ENCODE measurements at places on chromosomes 11 and 22. TPM values are rescaled to one million over a fixed set of nuclear protein-coding genes. Genes with fewer than 3 reads are reported as not detected.

DNA sequence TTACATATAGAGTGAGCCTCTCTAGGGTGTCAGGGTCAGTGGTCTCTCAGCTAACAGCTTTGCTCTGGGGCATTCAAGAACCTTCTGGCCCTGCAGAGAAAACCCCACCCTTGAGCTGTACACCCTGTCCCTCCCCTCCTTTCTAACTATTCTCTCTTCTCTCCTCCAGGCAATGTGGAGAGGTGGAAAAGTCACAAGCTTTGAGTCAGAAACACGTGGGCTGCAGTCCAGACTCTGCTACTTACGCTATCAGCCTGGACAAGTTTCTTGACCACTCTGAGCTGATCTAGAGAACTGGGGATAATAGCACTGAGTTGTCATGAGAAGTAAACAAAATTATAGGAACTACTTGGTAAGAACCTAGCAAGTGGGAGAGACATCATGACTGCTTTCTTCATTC lies 10.7 kb upstream of the FAM83F start:
- no peak for DNase-seq
- no peak overlapping the region for H3K27ac ChIP-seq
- H3K4me1 ChIP-seq: peaks cover 24% of the 10 kb centered on the region
- peaks cover 7% of the 10 kb centered on the region for H3K27me3 ChIP-seq

TEX12 gene
- not detected for total RNA-seq

DNA sequence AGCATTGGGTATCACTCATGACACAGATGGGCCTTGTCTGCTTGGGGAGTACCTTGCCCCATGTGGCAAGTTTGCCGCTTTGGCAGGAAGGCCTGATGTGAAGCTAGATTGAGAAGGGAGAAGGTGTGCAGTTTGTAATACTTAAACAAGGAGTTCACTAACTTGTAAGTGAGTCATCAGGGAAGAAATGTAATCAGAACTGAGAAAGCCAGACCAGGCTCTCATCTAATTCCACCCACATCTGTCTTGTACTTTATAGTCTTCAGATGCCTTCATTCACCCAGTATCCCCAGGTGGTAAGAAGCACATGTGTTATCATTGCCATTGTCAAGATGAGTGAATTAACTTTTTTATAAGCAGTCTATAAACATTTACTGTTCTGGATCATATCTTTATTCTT lies 116.0 kb upstream of the DDI1 start:
- H3K27me3 ChIP-seq: no peaks in the 10 kb centered on the region
- H3K27ac ChIP-seq: no peak overlapping the region
- H3K4me1 ChIP-seq: no peaks in the 10 kb centered on the region
- DNase-seq: no peak
- H3K36me3 ChIP-seq: no peaks in the 10 kb centered on the region
- H3K4me3 ChIP-seq: no peak overlapping the region

TRIM68 gene
- total RNA-seq: 8.7 TPM

CCND1 gene
- total RNA-seq: 17.2 TPM

DNA sequence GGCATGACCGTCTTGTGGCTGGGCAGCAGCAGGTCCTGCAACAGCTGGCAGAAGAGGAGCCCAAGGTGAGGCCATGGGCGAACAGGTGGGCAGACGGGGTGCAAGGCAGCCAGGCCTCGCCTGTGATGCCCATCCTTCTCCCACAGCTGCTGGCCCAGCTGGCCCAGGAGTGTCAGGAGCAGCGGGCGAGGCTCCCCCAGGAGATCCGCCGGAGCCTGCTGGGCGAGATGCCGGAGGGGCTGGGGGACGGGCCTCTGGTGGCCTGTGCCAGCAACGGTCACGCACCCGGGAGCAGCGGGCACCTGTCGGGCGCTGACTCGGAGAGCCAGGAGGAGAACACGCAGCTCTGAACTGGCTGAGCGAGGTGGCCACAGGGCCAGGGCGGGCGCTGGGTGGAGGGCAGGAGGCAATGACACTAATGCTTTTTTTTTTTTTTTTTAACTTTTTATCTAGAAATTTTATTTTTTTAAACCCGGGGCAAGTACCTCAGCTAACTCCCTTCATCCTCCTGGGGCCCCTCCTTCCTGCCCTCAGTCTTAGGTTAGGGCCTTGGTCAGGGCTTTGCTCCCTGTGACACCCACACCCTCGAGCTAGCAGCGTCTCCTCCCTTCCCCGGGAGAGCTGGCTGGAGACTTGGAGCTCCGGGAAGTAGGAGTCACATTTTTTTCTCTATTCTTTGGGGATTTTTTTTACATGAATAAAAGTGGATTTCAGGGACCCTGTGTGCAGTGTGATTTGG lies 16.0 kb downstream of the PLCB3 start:
- H3K27ac ChIP-seq: peak overlapping the region; percentile 81
- H3K4me3 ChIP-seq: peak overlapping the region; percentile 35
- H3K4me1 ChIP-seq: peaks cover 26% of the 10 kb centered on the region
- no peaks in the 10 kb centered on the region for H3K27me3 ChIP-seq

OSBPL5 gene
- total RNA-seq: 3.4 TPM

GRCh38 chr11:59534676-59535075 lies 23.3 kb downstream of the OR4D9 start:
- H3K36me3 ChIP-seq: no peaks in the 10 kb centered on the region
- no peak for DNase-seq
- peaks cover 3% of the 10 kb centered on the region for H3K27me3 ChIP-seq

DNA sequence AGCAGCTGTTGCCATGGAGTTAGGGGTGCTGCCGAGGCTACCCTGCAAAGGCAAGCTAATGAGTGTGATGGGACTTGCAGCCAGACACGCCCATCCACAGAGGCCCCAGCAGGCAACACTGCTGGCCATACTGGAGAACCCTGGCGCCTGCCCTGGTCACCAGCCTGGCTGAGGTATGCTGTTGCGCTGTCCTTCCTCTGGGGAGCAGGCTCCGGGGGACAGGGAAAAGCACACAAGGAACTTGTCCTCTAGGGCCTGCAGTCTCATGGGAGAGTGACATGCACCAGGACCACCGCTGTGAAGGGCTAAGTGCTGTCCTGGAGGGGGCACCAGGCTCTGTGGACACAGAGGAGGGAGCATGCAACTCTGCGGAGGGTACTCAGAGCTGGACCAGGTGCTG lies 35.8 kb downstream of the TOM1 start:
- peaks cover 26% of the 10 kb centered on the region for H3K4me1 ChIP-seq
- H3K27ac ChIP-seq: no peak overlapping the region
- peak overlapping the region; percentile 13 for H3K4me3 ChIP-seq
- no peak for DNase-seq
- peaks cover 25% of the 10 kb centered on the region for H3K36me3 ChIP-seq
- H3K27me3 ChIP-seq: no peaks in the 10 kb centered on the region

GRCh38 chr11:128831174-128832120 lies 35.6 kb downstream of the KCNJ1 start:
- no peak overlapping the region for H3K27ac ChIP-seq
- peaks cover 22% of the 10 kb centered on the region for H3K4me1 ChIP-seq
- no peaks in the 10 kb centered on the region for H3K27me3 ChIP-seq
- H3K4me3 ChIP-seq: peak overlapping the region; percentile 53
- DNase-seq: peak; percentile 95
- no peaks in the 10 kb centered on the region for H3K36me3 ChIP-seq

DNA sequence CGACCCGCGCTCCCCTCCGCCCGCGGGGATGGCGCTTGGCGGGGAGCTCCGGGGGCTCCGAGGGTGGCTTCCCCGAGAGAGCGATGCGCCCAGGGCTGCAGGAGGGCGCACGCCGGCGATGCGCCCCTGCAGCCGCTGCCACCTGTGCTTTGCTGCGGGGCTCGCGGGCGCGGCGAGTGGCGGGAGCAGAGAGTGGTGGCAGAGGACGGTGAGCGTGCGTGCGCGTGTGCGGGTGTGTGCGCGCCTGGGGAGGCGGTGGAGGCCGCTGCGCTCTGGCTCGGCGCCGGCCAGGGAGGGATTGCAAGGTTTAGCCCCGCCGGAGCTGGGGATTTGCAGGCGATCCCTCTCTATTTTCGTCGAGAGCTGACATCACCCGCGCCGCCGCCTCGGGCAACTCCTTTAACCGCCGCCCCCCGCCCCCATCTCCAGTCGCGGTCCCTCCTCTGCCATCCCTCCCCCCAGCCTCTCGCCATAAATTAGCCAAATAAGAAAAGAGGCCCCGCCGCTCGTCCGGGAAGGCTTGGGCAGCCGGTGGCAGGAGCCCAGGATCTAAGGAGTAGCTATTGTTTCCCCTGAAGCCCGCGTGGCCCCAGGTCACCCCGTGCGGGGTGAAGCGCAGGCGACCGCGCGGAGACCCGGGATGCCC lies at the start of gene SLC1A2:
TSS of gene SLC1A2 (minus strand) at position 375 of the 646 bp plus-strand sequence. CDS start 592 bp downstream, outside the sequence.
- peaks cover 1% of the 10 kb centered on the region for H3K36me3 ChIP-seq
- peaks cover 4% of the 10 kb centered on the region for H3K4me1 ChIP-seq

DNA sequence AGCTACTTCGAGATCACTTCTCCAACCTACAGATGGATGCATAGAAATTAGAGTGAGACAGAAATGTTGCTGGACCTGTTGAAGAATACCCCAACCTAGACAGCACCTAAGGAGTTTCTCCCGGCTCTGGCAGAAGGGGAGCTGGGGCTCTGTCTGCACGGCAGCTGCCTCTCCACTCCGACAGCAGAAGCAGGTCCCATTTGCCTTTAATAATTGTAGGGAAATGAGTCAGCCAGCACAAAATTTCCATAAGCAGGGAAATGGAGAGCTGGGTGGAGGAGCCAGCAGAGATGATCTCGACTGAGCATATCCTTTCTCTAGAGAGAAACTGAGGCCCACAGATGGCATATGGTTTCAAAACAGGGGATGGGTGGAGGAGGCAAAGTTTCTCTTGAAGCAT lies 80.1 kb downstream of the EFCAB6 start:
- H3K4me3 ChIP-seq: no peak overlapping the region
- no peaks in the 10 kb centered on the region for H3K4me1 ChIP-seq

PARVA gene
- not detected for total RNA-seq

- no peak overlapping the region for H3K4me3 ChIP-seq
- H3K27ac ChIP-seq: no peak overlapping the region
- no peaks in the 10 kb centered on the region for H3K36me3 ChIP-seq
- no peak for DNase-seq
- peaks cover 4% of the 10 kb centered on the region for H3K4me1 ChIP-seq
These were observed 5.6 kb downstream of the OTOG start for GRCh38 chr11:17552392-17553248.

KCNQ1 gene
- total RNA-seq: 6.4 TPM

DNA sequence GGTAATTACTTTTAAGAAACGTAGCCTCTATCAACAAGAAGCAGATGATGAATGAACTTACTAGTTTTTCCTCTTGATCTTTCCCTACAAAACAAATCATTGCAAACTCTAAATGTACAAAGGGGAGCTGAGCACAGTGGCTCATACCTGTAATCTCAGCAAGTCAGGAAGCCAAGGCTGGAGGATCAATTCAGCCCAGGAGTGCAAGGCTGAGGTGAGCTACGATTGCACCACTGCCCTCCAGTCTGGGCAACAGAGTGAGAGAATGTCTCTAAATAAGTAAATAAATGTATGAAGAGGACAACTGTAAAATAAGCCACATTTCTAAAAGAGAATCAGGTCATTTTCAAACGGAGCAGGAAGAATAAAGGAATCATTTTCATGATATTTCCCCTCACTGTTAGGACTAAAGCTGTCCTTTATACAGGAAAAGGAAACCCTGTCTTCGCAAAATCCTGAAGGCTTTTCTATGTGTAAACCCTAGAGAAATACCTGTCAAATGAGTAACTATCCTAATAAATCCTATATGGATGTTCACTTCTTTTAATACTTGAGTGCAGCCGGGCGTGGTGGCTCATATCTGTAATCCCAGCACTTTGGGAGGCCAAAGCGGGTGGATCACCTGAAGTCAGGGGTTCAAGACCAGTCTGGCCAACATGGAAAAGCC lies 41.2 kb downstream of the RRAS2 start:
- DNase-seq: no peak
- H3K27me3 ChIP-seq: no peaks in the 10 kb centered on the region
- H3K36me3 ChIP-seq: peaks cover 13% of the 10 kb centered on the region
- no peak overlapping the region for H3K27ac ChIP-seq

- H3K36me3 ChIP-seq: peaks cover 9% of the 10 kb centered on the region
- H3K4me1 ChIP-seq: peaks cover 3% of the 10 kb centered on the region
- DNase-seq: no peak
- H3K27ac ChIP-seq: no peak overlapping the region
- peaks cover 40% of the 10 kb centered on the region for H3K27me3 ChIP-seq
- no peak overlapping the region for H3K4me3 ChIP-seq
These were observed 10.1 kb upstream of the SCN2B start for GRCh38 chr11:118186346-118187107.

DNA sequence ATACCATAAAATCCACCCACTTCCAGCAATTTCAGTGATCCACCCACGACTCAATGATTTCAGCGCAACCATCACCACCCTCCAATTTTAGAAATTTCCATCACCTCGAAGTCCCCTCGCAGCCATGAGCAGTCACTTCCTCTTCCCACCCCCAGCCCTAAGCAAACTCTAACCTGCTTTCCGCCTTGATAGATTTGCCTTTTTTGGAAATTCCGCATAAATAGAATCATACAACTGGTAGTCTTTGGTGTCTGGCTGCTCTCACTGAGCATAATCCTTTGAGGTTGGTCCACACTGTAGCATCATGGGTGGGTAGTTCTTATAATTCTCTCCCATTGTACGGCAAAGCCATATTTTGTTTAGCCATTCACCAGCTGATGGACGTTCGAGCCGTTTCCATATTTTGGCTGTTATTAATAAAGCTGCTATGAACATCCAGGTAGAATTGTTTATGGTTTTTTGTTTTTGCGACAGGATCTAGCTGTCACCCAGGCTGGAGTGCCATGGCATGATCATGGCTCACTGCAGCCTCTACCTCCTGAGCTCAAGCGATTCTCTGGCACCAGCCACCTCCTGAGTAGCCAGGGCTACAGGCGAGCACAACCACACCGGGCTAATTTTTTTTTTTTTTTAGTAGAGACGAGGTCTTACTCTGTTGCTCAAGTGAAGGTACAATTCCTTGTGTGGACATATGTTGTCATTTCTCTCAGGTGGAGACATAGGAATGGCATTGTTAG lies 16.0 kb downstream of the PIM3 start:
- peak; percentile 85 for DNase-seq
- H3K36me3 ChIP-seq: peaks cover 25% of the 10 kb centered on the region
- peak overlapping the region; percentile 71 for H3K27ac ChIP-seq
- peaks cover 24% of the 10 kb centered on the region for H3K4me1 ChIP-seq
- H3K27me3 ChIP-seq: no peaks in the 10 kb centered on the region

GRCh38 chr11:1988667-1989317 lies 8.8 kb downstream of the H19 start:
- no peak overlapping the region for H3K27ac ChIP-seq
- H3K36me3 ChIP-seq: no peaks in the 10 kb centered on the region
- no peaks in the 10 kb centered on the region for H3K4me1 ChIP-seq
- DNase-seq: peak; percentile 10
